ENCODE measurements at places on chromosomes 1 and 21.

GRCh38 chr1:86380257-86380861 is 15.8 kb downstream of the ODF2L start:
- no peaks in the 10 kb centered on the region for H3K27me3 ChIP-seq
- no peak overlapping the region for H3K27ac ChIP-seq
- no peak for DNase-seq
- no peak overlapping the region for H3K4me3 ChIP-seq

DNA sequence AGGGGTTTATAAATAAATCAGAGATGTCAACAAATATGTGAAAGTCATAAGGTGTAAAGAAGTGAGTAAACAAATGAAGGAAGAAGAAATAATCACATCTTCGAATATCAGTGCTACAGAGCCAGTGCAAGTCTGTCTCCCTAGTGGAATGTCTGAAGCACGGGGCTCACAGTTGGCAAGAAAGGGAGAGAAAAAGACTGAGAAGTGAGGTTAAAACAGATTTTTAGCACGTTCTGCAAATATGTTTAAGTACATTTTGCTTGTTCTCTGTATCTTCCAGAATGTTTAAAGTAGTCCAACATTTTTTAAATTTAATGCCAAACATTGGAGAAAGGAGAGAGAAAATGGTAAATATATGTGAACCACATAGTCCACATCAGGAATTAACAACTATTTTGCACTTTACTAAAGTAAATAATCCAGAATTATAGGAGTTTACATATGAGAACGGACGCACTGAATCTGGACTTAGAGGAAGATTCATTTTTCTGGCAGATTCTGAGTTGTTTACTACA is 682.4 kb downstream of the LTN1 start:
- DNase-seq = no peak
- no peak overlapping the region for H3K27ac ChIP-seq
- no peaks in the 10 kb centered on the region for H3K27me3 ChIP-seq
- no peak overlapping the region for H3K4me3 ChIP-seq
- H3K36me3 ChIP-seq = no peaks in the 10 kb centered on the region
- H3K4me1 ChIP-seq = no peaks in the 10 kb centered on the region

DNA sequence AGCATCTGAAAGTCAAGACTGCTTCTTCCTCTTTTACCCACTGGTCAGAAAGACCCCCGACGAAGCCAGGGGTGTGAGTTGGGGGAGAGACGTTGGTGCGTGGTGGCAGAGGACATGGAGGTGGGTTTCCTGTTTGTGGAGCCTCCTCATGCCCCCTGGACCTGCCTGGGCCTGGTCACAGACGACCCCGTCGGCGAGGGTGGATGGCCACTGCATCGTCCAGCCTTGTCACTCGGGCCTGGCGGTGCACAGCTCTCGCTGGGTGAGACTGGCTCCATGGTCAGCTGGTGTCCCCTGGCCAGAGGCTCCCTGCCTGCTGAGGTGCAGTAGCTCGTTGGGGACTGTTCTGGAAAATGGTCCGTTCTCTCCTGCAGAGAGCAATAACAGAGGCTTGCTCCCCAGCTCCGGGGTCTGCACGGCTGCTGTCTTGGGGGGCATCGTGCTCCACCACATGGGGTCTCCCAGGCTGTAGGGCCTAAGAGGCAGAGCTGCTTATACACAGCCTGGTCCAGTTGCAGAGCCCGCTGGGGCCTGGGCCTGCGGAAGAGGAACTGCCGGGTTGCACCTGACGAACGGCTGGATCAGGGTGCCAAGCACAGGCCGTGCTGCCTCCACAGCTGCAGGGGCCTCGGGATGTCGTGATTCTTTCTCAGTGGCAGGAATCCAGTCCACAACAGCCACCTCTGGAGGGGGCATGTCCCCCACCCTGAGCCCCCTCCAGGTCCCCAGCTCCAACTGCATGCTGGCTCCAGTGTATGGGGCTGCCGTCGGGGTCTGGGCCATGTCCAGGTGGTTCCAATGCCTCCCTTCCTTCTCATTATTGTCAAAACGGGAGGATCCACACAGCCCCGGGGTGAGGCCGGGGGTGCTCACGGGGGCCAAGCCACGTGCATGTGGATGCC is 18.0 kb upstream of the ACTRT2 start:
- no peaks in the 10 kb centered on the region for H3K4me1 ChIP-seq
- no peak for DNase-seq
- H3K4me3 ChIP-seq = no peak overlapping the region
- no peaks in the 10 kb centered on the region for H3K36me3 ChIP-seq
- H3K27me3 ChIP-seq = peaks cover 3% of the 10 kb centered on the region

GRCh38 chr1:18991585-18991984 is 35.1 kb upstream of the IFFO2 start:
- H3K36me3 ChIP-seq = no peaks in the 10 kb centered on the region
- no peaks in the 10 kb centered on the region for H3K27me3 ChIP-seq
- H3K4me1 ChIP-seq = no peaks in the 10 kb centered on the region
- no peak overlapping the region for H3K4me3 ChIP-seq
- no peak for DNase-seq

GRCh38 chr1:238329671-238330070 is 438.9 kb upstream of the ZP4 start:
- no peaks in the 10 kb centered on the region for H3K27me3 ChIP-seq
- H3K36me3 ChIP-seq = no peaks in the 10 kb centered on the region
- no peak for DNase-seq
- H3K4me1 ChIP-seq = no peaks in the 10 kb centered on the region

DNA sequence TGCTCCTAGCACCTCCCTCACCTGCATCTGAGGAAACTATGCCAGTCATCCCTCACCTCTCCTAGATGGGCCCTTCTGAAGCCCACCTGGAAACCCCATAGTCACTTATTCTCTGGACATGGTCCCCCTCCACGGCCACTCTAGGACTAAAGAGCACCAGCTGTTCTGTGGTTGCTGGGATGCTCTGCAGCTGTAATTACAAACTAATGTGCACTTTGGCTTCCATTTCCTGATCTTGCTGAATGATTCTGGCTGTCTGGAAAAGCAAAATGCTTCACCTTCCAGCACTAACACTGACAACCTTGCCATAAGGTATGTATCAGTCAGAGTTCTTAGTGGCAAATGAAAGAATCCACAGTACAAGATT is 48.7 kb upstream of the PSEN2 start:
- no peaks in the 10 kb centered on the region for H3K36me3 ChIP-seq
- peaks cover 6% of the 10 kb centered on the region for H3K4me1 ChIP-seq
- H3K27me3 ChIP-seq = no peaks in the 10 kb centered on the region
- DNase-seq = no peak

- no peaks in the 10 kb centered on the region for H3K27me3 ChIP-seq
- peak; percentile 23 for DNase-seq
- H3K36me3 ChIP-seq = no peaks in the 10 kb centered on the region
- peaks cover 30% of the 10 kb centered on the region for H3K4me1 ChIP-seq
These were observed 648 bp downstream of the ATP5PF start for GRCh38 chr21:25733859-25734653.

DNA sequence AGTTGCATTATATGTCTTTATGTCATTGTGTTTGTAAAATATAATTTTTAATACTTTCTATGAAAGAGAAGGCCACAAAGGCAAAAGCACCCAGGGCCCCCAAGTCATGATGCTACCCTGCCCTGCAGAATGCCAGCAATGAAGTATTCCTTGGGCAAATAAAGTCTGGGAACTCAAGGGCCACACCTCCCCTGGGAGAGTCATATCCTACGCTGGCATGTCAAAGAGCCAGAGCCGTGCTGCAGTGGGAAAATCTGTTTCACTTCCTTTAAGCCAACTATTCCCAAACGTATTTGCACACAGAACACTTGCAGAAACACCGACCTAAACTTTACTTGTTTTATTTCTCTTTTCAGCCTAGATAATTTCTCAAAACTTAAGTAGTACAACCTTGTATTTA is 98.4 kb upstream of the KAZN start:
- H3K4me3 ChIP-seq = no peak overlapping the region
- no peaks in the 10 kb centered on the region for H3K36me3 ChIP-seq
- no peaks in the 10 kb centered on the region for H3K4me1 ChIP-seq
- H3K27ac ChIP-seq = no peak overlapping the region
- no peak for DNase-seq
- H3K27me3 ChIP-seq = peaks cover 5% of the 10 kb centered on the region

DNA sequence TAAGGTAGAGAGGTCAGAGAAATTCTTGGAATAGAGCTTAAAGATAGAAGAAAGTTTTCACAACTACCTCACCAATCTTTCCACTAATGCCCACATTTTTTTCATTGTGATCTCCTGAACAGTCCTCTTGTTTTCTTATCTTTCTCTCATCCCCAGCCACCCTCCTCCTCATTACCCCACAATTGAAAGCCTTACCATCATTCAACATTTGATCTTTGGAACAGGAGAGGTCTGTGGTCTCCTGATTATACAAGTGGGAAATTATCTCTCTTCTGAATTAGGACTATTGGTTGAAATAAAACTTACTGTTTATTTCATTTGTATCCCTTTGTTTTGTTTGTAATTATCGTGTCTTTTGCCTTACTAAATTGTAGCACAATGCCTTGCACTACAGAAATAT is 29.6 kb downstream of the DNAH14 start:
- no peak overlapping the region for H3K4me3 ChIP-seq
- H3K27me3 ChIP-seq = no peaks in the 10 kb centered on the region
- H3K4me1 ChIP-seq = no peaks in the 10 kb centered on the region
- H3K27ac ChIP-seq = no peak overlapping the region
- DNase-seq = no peak
- H3K36me3 ChIP-seq = no peaks in the 10 kb centered on the region

DNA sequence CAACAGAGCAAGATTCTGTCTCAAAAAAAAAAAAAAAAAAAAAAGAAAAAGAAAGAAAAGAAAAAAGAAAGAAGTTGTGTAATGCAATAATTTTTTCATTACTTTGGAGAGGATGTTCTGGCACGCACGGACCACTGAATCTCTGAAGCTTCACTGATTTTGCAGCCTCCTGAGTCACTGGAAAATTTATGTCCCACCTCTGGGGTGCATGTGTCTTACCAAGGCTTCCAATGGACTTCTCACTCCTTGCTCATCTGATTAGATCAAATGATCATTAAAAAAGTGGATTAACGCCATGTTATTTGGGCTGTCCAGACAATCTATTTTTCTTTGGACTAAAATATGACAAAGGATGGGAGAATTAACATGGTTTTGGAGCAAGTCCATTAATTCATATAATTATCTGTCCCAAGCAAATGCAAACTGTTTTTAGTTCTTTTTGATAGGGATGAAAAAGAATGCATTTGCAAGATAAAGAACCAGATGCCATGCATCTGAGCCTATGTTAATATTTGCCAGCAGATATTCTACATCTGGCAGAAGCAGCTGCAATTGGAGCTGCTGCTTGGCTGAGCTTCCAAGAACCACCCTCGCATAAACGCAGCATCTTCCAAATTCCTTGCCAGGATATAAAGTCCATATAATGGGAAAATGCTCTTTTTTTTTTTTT is 10.1 kb upstream of the MAP1LC3C start:
- H3K4me3 ChIP-seq = no peak overlapping the region
- no peaks in the 10 kb centered on the region for H3K4me1 ChIP-seq
- H3K27me3 ChIP-seq = no peaks in the 10 kb centered on the region
- DNase-seq = no peak
- no peak overlapping the region for H3K27ac ChIP-seq

- no peaks in the 10 kb centered on the region for H3K4me1 ChIP-seq
- peak; percentile 89 for DNase-seq
- H3K27ac ChIP-seq = no peak overlapping the region
- H3K36me3 ChIP-seq = peaks cover 11% of the 10 kb centered on the region
- H3K4me3 ChIP-seq = no peak overlapping the region
- no peaks in the 10 kb centered on the region for H3K27me3 ChIP-seq
These were observed 5.4 kb downstream of the PLA2G2E start for GRCh38 chr1:19918057-19918456.

GRCh38 chr1:32623775-32624174 is 26.6 kb downstream of the ZBTB8OS start:
- H3K27me3 ChIP-seq = no peaks in the 10 kb centered on the region
- no peak for DNase-seq
- no peak overlapping the region for H3K4me3 ChIP-seq
- H3K27ac ChIP-seq = no peak overlapping the region

- no peaks in the 10 kb centered on the region for H3K36me3 ChIP-seq
- H3K27ac ChIP-seq = no peak overlapping the region
- H3K27me3 ChIP-seq = no peaks in the 10 kb centered on the region
- peaks cover under 1% of the 10 kb centered on the region for H3K4me1 ChIP-seq
- no peak overlapping the region for H3K4me3 ChIP-seq
These were observed 6.2 kb downstream of the SH2D5 start for GRCh38 chr1:20726118-20726911.

DNA sequence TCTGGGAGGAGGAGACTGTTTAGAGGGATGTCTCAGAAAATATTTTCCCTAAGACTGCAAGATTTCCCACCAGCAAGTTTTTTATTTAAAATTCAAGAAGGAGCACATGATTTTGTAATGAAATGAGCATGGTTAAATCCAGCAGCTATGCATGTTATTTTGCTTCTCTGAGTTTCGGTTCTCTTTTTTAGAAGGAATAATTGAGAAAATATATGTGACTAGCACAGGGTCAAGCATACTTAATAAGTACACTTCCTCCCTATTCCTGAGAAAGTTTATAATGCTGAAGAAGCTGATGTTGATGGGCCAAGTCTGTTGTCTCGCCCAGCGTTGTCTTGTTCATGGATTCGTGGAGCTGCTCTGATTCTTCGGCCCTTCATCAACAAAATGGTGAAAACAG is 51.2 kb downstream of the EXO1 start:
- no peaks in the 10 kb centered on the region for H3K4me1 ChIP-seq
- no peak overlapping the region for H3K27ac ChIP-seq
- no peak overlapping the region for H3K4me3 ChIP-seq
- no peaks in the 10 kb centered on the region for H3K36me3 ChIP-seq

DNA sequence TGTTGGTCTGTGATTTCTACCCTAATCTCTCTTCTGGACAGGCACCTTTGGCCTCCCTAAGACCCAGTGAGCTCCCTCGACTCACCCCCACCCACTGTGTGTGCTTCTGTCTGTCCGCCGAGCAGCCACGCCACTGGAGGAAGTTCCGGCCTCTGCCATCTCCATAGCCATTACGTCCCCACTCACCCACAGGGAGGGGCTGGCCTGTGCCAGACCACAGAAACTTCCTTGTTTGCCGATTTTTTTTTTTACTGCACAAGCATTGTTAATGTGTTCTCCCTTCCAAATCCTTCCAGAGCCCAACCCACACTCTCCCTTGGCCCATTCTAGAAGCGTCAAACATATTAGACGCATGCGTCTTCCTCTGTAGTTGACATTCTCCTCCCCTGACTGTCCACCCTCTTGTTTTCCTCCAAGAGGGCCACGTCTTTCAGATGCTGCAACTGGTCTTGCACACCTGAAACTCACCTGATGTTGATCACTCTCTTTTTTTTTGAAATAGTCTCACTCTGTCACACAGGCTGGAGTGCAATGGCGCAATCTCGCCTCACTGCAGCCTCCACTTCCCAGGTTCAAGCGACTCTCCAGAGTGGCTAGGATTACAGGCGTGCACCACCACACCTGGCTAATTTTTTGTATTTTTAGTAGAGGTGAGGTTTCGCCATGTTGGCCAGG is 72.3 kb downstream of the EVA1C start:
- H3K27me3 ChIP-seq = no peaks in the 10 kb centered on the region
- no peak overlapping the region for H3K4me3 ChIP-seq
- peak; percentile 16 for DNase-seq
- no peak overlapping the region for H3K27ac ChIP-seq
- no peaks in the 10 kb centered on the region for H3K4me1 ChIP-seq

All from adrenal gland (tissue), 19 donors.